ENCODE measurements at places on chromosomes 12 and 14.

DNA sequence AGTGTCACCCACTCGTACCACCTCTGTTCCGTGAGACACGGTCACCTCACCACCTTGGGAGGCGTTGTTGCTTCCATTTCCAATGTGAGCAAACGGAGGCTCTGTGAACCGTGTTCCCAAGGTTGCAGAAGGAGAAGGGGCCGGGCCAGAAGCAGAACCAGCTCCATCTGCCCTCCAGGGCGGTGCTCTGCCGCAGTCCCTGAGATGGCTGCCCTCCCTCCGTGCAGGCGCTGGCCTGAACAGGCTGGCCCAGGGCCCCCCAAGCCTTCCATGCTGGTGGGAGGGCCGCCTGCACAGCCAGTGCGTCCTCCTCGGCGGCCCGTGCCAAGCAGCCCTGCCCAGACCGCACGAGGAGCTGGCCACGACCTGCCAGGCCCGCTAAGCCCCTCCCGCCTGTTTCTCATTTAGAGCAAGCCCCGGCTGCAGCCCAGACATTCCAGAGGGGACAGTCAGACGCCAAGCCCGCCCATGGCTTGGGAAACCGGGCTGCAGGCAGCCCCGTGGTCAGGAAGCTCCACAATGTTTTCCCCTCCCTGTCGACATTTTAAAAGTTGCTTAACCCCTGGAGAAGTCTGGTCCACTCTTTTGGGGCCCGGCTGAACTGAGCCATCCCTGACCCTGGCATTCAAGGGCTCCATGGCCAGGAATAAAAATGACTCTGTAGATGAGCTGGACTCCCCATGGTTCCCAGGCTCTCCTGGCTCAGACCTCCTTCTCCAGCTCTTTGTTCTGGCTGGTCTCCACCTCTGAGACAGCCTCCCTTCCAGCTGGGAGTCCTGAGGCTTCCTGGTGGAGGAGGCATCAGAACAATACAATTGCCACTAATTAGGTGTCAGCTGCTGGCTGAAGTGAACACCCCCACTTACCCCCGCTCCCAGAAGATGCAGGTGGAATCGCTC lies 236.0 kb downstream of the BCL11B start:
- DNase-seq: no peak

GRCh38 chr14:75279763-75280290 lies 1.2 kb downstream of the FOS start:
- no peak for DNase-seq

GRCh38 chr12:40137252-40137651 lies 31.4 kb upstream of the SLC2A13 start:
- no peak for DNase-seq

DNA sequence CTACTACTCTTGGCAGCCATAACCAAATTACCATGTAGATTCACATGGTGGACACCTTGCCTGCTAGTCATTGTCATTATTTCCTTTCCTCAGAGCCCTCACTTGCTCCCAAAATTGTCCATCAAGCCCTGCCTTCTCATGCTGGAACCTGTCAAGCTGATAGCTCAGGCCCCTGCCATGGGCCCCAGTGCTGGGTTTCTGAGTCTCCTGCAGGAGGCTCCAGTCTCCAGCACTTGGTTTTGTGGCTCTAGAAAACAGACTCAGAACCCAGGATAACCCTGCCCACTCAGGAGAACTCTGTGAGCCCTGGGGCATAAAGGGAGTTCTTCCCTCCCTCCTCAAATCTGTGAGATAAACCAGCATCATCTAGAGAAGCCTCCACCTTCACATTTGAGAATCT lies 10.8 kb downstream of the KRT71 start:
- no peak for DNase-seq

DNA sequence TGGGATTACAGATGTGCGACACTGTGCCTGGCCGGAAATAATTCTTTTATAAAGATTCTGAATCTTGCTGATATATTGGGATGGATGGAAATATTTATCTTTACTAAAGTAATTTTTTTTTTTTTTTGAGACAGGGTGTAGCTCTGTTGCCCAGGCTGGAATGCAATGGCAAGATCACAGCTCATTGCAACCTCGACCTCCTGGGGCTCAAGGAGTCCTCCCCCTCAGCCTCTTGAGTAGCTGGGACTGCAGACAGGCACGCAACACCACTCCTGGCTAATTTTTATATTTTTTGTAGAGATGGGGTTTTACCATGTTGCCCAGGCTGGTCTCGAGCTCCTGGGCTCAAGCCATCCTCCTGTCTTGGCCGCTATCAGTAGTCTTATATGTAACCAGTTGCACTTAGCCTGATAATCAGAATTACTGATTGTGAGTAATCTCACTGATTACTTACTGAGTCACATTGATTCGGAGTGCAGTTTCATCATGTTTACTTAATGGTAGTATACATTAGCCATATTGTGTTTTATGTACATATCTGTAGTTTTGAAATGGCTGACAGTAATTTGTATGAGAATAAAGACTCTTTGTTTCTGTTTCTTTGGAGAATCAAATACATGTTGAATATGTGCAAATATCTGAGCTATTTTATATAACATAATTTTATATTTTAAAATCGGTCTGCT lies 50.4 kb upstream of the LRTM2 start:
- no peak for DNase-seq

GRCh38 chr14:78902010-78902623 lies 731.9 kb downstream of the NRXN3 start:
- DNase-seq: no peak

GRCh38 chr12:4036671-4037271 lies 163.6 kb upstream of the PARP11 start:
- DNase-seq: no peak

DNA sequence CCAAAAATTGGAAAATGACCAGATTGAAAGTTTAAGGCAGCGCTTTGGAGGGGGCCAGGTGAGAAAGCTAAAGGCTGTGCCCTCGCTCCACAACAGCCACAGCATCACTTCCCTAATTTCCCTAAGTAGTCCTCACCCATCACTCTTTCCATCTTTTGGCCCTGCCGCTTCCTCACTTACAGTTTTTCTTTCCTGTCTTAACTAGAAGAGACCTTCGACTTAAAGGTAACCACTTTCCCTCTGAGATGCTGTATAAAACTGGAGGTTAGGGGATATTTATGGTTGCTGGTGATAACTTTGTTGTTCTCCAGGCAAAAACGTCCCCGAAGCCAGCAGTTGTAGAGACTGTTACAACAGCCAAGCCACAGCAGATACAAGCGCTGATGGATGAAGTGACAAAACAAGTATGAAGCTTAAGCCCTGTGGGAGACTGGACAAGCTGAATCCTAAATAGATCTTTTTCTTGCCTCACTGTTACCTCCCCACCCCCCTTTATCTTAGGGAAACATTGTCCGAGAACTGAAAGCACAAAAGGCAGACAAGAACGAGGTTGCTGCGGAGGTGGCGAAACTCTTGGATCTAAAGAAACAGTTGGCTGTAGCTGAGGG lies 4.3 kb downstream of the DDIT3 start:
- DNase-seq: no peak

- DNase-seq: no peak
Measured at GRCh38 chr14:29235991-29236390, 469.4 kb downstream of the FOXG1 start.

- no peak for DNase-seq
Measured at GRCh38 chr14:64196056-64196455, 98.1 kb downstream of the ESR2 start.

DNA sequence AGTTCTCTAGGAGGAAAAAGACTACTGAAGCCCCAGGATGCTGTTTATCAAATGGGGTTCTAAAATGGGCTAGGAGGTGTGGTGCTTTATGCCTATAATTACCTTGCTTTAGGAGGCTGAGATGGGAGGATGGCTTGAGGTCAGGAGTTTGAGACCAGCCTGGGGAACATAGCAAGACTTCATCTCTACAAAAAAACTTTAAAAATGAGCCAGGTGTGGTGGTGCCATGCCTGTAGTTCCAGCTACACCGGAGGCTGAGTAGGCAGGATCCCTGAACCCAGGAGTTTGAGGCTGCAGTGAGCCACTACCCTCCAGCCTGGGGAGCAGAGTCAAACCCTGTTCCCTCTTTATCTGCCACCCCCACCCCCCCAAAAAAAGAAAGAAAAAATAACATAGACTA lies 23.3 kb upstream of the SLC2A3 start:
- no peak for DNase-seq

GRCh38 chr12:131025939-131026702 lies 72.4 kb downstream of the ADGRD1 start:
- no peak for DNase-seq
